Stimulated activated CD8-positive, alpha-beta memory T cell treated with anti-CD3 and anti-CD28 coated beads, Interleukin-7, amount 100 ng/mL, for 24 hours (primary cell): ENCODE measurements at places on chromosomes 12 and 14.

DNA sequence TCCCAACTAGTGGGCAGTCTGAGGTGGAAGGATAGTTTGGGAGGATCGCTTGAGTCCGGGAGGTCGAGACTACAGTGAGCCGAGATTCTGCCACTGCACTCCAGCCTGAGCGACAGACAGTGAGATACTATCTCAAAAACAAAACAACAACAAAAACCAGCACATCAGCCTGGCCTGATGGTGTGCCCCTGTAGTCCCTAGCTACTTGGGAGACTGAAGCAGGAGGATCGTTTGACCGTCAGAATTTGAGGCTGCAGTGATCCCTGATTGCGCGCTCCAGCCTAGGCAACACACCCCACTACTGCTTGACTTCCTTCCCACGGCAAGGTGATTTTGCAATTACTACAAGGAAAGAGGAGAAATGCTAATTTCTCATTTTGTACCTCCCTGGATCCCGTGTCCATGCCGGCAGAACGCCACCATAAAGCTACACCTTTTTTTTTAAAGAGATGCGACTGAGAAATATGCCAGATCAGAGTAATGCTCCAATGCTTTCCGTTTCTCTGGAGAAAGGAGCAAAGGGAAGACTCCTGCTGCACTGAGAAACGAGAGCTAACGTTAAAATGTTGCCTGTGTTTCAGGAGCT, 672 bp upstream of the SCFD1 start:
- no peak for DNase-seq

DNA sequence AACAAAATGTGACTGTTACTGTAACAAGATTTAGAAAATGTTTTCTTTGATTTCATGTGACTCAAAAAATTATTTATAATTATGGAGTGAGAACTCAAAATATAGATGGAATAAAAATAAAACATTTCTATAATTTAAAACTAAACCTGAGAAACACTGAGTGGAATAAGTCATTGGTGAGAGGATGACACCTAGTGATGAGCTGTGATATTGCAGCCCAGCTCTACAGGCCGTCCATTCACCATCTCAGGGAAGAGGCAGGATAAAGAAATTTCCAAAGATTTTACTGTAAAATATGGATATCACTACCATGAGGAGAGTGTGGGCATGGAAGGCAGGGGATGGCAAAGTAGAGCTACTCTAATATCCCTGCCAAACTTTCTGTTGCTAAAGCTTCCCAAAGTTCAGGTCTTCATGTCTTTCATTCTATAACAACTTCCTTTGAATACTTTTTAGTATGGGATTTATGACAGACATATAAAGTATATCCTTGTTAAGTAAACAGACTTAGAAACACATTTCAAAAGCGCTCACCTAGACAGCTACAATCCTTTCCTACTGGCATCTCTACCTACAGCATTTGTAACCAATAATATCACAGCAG, 308.0 kb downstream of the ITPR2 start:
- DNase-seq = no peak

GRCh38 chr14:22554498-22555383, 34.3 kb downstream of the DAD1 start:
- DNase-seq = no peak

GRCh38 chr14:97346675-97347074, 549.5 kb downstream of the VRK1 start:
- no peak for DNase-seq

DNA sequence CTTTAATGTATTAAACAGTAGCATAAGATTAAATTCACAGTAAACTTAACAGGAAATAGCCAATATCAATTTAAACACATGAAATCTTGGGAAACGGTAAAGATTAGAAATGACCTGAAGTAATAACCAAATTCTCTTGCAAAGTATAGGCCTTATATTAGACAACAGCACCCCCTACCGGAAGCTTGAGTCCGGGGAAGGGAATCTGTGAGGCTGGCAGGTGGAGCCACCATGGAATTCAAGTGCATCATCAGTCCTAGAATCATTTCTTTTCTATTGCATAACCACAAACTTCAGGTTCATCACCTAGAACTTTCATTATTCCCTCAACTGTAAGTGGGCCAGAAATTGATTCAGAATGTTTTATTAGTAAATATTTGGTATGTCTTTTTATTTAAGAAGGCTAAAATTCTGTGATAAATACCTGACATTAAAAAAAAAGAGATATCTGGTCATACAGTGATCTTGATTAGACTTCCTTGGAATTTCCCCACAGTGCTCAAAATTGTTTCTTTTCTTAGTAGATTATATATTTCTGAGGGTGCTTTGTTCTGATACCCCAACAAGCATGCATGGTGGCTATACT, 48.6 kb downstream of the AP5M1 start:
- DNase-seq = peak; percentile 38

DNA sequence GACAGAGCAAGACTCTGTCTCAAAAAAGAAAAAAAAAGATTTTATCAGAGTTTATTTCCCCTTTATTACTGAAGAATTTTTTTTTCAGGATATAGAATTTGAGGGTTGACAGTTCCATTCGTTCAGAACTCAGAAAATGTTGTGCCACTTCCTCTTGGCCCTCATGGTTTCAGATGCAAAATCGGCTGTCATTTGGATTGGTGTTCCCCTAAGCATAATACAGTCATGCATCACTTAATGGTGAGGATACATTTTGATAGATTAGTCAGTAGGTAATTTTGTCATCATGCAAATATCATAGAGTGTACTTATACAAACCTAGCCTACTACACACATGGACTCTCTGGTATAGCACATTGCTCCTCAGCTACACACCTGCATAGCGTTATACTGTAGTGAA, 263.9 kb upstream of the RTL1 start:
- no peak for DNase-seq

- no peak for DNase-seq
Measured at GRCh38 chr14:95054346-95055280, 102.7 kb downstream of the DICER1 start.

GRCh38 chr12:52850681-52851080, 1.9 kb upstream of the KRT78 start:
- no peak for DNase-seq

DNA sequence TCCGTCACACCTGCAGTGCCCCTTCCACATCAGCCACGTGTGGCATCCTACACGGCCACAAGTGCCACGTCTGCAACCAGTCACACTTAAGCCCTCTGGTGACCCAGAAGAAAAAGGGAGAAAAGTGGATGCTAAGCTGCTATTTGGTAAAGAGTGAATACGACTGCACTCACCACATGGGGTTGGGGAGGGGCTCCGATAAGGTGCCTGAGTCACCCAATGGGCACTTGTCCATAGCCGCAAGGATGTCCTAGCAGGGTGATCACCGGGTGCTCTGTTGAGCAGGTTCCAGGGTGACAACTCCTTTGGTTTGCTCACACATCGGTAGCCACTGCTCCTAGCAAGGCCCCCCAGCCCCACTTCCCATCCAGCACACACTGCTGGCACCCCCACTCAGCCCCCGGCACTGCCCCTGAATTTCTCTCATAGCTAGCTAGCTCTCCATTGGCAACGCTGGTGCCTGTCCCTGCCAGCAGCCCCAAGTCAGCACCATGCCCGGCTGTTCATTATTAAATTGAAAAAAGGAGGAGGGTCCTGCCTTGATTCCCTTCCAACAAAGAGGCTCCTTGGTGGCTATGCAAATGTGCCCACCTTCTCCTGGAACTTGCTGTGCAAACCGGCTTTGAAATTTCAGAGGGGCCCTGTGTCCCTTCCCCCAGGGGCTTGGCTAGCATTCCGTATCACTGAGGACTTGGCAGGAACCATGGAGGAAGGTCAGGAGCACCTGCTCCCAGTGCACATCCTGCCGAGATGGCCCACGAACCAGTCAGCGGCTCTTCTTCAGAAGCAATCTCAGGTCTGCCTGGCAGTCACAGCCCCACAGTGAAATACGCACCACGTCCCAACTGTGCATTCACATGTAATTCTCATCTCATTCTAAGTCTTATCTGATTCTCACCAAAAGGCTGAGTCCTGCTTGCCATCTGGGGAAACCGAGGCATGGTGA, 227.7 kb upstream of the DIO3 start:
- no peak for DNase-seq

- DNase-seq = no peak
Measured at GRCh38 chr12:124512667-124513296, 54.6 kb downstream of the NCOR2 start.

DNA sequence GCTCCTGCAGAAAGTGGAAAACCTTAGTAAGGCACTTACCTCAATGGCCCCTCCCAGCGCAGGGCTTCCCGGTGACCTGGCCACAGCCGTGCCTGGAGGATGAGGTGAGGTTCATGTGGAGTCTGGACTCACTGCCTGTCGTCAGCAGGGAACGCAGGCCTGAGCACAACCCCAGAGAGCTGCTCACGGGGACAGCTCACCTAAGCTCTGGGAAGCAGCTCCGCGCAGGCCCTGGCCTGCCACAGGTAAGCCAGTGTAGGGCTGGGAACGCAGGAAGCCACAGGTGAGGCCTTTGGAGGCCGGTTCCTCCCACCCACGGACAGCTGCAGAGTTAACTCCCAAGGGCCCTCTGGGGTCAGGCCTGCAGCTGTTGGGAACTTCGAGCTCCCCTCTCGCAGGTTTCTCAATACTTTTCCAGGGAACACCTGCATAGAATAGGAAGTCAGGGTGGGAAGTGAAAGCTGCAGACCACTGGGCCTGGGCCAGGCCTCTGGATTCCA, 32.7 kb downstream of the ANAPC7 start:
- no peak for DNase-seq

GRCh38 chr12:132014915-132015280, 65.2 kb downstream of the EP400 start:
- no peak for DNase-seq

DNA sequence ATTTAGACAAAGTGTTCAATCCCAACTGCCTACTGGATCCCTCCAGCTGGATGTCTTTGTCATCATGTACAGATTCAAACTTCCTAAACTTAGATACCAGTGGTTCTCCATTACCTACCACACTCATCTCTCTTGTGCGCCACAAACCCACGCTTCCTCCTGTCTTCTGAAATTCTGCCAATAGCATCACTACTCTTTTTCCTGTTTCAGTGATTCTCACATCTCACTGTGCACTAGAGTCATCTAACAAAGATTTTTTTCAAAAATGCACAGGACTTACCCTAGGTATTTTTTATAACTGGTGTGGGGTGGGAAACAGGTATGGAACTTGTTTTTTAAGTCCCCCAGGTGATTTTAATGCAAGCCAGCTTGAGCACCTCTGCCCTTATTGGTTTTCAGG, 5.9 kb downstream of the PSMB5 start:
- DNase-seq = no peak

DNA sequence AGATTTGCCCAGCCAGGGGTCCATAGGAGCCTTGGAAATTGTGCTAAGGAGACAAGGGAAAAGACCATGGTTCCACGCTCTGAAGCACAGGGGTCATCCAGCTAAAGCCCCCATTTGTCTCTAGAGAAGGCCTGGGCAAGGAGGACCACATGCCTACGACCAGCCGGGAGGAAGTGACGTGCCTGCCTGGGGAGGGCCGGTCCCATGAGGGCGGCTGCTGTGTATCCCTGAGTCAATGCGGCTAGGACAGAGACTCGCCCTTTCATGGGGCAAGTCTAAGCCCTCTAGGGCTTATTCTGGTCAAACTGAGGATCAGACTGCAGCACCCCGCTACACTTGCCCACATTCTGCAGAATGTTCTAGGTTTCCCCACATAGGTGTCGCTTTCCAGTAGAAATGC, 20.6 kb upstream of the RIN3 start:
- DNase-seq = no peak

- DNase-seq = no peak
Measured at GRCh38 chr12:65123435-65124063, 2.4 kb upstream of the WIF1 start.

DNA sequence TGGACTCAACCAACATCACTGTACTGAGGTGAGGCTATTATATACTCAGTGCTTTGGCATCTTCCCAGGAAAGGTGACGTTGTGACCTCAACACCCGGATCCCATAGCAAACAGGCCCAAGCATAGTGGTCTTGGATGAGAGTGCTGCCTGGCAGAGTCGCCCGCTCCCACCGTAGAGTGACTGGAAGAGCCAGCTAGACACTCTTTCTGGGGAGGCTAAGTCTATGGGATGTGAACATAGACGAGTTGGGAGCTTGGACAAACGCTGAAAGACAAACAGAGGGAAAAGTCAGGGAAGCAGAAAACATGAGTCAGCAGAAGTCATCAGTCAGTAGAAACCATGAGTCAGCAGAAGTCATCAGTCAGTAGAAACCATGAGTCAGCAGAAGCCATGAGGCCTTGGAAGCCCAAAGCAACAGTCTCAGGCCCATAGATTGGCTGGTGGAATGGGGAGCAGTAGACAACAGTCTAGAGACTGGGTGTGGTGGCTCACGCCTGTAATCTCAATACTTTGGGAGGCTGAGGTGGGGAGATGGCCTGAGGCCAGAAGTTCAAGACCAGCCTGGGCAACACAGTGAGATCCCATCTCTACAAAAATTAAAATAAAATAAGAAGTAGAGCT, 66.4 kb upstream of the MAP1LC3B2 start:
- no peak for DNase-seq

DNA sequence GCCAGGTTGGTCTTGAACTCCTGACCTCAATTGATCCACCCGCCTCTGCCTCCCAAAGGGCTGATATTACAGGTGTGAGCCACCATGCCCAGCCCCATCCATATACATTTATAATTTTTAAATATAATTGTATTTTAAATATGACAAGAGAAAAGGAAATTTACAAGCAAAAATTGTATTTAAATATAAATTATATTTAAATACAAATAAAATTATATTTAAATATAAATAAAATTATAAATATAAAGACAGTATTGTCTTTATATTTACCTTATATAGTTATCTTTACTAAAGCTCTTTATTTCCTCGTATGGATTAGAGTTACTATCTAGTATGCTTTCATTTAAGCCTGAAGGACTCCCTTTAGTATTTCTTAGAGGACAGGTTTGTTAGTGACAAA, 11.9 kb upstream of the ATF7 start:
- DNase-seq = no peak

DNA sequence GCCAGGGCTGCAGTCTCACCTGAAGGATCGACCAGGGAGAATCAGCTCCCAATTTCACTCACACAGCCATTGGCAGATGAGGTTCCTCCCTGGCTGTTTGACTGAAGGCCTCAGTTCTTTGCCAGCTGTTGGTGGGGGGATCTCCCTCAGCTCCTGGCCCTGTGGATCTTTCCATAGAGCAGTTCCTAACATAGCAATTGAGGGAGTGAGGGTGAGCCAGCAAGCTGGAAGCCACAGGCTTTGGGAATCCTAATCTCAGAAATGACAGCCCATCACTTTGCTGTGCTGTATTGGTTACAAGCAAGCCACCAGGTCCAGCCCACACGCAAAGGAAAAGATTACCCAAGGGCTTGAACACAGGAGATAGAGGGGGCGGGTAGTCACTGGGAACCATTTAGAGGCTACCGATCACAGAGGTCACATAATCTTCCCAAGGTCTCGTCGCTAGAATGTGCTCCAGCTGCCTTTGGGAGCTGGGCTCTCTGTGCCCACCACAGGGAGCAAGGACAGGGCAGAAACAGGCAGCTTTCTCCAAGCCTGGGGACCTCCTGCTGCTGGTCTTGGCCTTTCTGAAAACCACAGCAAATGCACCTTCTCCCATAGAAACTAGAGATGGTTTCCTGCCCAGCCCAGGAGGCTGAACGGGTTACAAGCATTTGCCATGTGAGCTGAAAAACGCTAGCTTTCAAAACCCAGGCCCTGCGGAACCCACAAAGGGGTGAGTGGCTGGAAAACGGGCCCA, 4.6 kb upstream of the OTUB2 start:
- no peak for DNase-seq

- no peak for DNase-seq
Measured at GRCh38 chr14:65834812-65835211, 422.3 kb downstream of the FUT8 start.
